ENCODE measurements at places on chromosomes 1 and 21.

DNA sequence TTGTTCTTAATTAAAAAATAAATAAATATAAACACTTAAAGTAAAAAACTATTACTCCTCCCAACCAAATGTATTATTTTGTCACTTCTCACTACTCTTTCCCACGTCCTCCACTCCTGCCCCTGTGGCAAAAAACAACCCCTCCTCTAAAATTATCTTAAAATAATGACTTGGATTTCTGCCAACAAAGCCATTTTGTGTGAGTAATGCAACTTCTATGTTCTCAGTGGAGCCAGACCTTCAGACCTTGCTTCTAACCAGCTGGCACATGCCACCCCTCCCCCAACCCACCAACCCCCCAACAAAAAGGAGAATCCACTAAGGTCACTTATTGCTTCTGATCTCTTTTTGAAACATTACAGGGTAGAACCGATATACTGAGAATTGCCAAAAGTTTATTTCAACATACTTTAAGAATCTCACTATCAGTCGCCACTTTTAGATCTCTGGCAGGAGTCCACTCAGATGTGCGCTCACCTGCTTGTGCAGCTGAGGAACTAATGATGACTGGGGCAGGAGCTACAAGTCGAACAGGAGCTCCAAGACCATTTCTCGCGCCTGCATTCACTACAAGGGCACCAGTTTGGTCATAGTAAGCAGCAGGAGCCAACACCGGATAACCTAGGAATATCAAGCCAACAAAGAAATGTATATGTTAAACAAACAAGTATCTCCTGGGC lies 58.3 kb upstream of the SDC3 start:
- DNase-seq = no peak

- DNase-seq = no peak
Observed at GRCh38 chr21:30996728-30997127, 41.5 kb downstream of the KRTAP19-8 start.

DNA sequence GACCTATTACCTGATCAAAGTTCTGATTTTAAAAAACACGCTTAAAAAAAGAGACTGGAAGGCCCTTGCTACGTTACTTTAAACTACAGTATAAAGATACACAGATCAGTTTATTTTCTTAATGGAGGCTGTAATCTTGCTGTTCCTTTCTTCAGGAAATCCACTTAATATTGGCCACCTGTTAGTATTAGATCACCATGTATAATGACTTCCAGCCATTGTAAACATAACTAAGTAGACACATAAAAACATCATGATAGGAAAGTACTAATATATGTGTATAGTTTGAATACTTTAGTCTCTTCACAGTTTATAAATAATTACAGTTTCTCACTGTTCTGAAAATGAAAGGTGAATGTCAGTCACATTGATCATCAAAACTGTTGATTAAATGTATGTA lies 68.6 kb downstream of the ADGRL2 start:
- DNase-seq = no peak

- DNase-seq = no peak
Observed at GRCh38 chr1:232223887-232224286, 406.0 kb downstream of the SIPA1L2 start.

DNA sequence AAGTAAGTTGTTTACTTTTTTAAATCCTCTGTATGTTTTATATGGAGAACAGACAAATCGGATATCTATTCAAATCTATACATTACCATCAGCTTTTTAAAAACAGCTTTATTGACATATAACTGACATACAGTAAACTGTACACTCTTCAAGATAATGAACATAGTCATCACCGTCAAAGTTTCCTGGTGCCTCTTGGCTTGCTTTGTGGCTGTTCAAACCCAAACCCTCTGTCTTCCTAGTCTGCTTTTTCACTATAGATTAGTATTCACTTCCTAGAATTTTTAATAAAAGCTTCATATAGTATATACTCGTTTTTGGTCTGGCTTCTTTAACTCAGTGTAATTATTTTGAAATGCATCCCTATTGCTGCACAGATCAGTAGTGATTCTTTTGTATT lies 56.4 kb upstream of the TPTE start:
- DNase-seq = no peak

- DNase-seq = no peak
Observed at GRCh38 chr1:156809711-156810366, 6.8 kb downstream of the SH2D2A start.

DNA sequence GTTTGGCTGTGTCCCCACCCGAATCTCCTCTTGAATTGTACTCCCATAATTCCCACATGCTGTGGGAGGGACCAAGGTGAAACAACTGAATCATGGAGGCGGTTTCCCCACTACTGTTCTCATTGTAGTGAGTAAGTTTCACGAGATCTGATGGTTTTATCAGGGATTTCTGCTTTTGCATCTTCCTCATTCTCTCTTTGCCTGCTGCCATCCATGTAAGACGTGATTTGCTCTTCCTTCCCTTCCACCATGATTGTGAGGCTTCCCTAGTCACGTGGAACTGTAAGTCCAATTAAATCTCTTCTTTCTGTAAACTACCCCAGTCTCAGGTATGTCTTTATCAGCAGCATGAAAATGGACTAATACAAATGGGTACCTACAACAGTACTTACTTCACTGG lies 73.5 kb downstream of the PIK3R3 start:
- DNase-seq = no peak

DNA sequence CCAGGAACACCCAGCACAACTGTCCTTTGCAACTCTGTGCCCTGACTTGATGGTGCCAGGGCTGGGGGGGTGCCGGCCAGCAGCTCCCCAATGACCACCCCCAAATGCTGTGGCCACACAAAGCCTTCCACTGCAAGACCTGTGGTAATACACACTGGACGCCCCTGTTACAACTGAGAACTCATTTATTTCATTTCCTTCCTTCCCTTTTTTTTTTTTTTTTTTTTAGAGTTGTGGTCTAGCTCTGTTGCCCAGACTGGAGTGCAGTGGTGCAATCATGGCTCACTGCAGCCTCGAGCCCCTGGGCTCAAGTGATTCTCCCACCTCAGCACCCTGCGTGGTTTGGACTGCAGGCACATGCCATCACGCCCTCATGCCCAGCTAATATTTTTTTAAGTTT lies 25.2 kb downstream of the TP73 start:
- no peak for DNase-seq
